ENCODE measurements at places on chromosomes 6 and 20.

- H3K4me3 ChIP-seq: no peak overlapping the region
- no peaks in the 10 kb centered on the region for H3K36me3 ChIP-seq
- H3K27ac ChIP-seq: no peak overlapping the region
- no peaks in the 10 kb centered on the region for H3K4me1 ChIP-seq
- no peaks in the 10 kb centered on the region for H3K27me3 ChIP-seq
These were observed 48.6 kb downstream of the RAB44 start for GRCh38 chr6:36746251-36746650.

DNA sequence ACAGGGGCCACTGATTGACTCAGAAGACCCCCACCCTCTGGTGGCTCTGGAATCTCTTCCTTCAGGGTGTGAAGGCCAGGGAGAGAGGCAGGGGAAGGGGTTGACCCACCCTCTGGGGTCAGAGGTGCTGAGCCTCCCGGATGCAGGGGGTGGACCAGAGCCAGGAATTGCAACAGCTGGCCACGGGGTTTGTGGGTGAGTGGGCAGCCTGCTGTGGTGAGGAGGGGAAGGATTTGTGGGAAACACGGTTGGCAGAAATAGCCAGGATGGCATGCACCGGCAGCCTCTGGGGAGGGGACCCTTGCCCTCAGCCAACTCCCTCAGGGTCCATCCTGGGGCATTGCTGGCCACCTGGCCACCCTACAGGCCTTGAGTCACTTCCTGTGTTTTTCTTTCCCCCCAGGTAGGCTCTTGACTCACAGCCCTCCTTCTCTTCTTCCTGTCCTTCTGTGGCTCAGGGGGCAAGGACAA, 92.8 kb downstream of the MRPL14 start:
- no peak for DNase-seq
- no peaks in the 10 kb centered on the region for H3K4me1 ChIP-seq
- H3K4me3 ChIP-seq: no peak overlapping the region
- H3K27me3 ChIP-seq: no peaks in the 10 kb centered on the region
- no peak overlapping the region for H3K27ac ChIP-seq

DNA sequence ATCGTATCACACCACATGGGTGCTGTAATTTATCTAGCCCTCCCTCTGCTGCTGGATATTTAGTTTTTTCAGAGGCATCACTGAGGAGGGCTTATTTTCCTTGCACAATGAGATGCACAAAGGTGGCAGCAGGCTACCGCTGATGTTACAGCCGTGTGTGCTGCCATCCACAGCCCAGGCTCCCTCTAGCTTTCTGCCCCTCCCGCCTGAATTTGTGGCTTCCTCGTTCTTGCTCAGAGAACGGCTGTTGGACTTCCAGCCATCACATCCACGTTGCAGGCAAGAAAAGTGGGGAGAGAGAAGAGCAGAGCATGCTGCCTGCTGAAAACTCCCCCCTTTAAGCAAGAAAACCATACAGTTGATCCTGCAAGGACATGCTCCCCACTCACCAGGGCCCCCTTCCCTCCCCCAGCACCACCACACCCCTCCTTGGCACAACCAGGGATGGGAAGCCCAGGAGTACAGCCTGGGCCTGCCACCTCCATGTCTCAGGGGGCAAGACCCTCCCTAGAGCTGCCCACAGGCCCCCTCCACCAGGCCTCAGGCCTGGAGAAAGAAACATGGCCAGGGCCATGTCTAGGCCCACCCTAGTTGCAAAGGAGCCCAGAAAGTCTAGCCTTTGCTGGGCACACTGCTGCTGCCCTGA, 102.6 kb downstream of the MRPL14 start:
- no peak overlapping the region for H3K4me3 ChIP-seq
- no peaks in the 10 kb centered on the region for H3K27me3 ChIP-seq
- DNase-seq: no peak
- no peak overlapping the region for H3K27ac ChIP-seq
- no peaks in the 10 kb centered on the region for H3K36me3 ChIP-seq

DNA sequence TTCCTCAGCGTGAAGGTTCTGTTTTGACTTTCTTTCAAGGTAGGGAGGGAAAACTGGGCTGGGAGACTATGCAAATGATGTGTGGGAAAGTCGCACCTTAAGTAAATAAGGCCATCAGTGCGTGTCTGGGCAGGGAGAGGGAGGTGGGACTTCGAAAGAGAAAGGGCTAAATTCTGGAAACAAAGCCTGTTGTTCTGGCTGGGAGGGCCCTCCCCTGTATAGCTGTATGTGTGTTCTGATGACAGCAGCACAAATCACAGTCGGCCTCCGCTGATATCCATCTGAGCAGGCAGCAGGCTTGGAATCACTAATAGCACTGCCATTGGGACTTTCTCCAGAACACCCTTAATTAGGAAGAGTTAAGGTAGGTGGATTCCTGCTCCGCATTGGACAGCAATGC, 19.2 kb downstream of the JAG1 start:
- no peak overlapping the region for H3K4me3 ChIP-seq
- no peak for DNase-seq
- no peak overlapping the region for H3K27ac ChIP-seq
- H3K27me3 ChIP-seq: no peaks in the 10 kb centered on the region
- peaks cover 30% of the 10 kb centered on the region for H3K4me1 ChIP-seq

DNA sequence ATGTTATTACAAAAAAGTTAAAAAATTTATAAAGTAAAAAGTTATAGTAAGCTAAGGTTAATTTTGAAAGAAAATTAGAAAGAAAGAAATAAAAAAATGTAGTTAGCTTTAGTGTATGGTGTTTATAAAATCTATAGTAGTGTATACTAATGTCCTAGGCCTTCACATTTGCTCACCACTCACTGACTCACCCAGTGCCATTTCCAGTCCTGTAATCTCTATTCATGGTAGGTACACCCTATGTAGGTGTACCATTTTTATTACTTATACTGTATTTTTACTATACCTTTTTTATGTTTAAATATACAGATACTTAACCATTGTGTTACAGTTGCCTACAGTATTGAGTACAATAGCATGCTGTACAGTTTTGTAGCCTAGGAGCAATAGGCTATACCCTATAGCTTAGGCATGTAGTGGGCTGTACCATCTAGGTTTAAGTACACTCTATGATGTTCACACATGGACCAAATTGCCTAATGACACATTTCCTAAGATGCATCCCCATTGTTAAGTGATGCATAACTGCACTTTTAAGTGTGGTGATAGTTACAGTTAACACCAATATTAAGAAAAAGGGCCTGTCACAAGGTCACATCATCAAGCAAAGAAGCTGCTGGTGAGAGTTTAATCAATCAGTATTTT, 8.0 kb downstream of the CD2AP start:
- DNase-seq: no peak
- no peak overlapping the region for H3K27ac ChIP-seq
- H3K4me3 ChIP-seq: no peak overlapping the region

DNA sequence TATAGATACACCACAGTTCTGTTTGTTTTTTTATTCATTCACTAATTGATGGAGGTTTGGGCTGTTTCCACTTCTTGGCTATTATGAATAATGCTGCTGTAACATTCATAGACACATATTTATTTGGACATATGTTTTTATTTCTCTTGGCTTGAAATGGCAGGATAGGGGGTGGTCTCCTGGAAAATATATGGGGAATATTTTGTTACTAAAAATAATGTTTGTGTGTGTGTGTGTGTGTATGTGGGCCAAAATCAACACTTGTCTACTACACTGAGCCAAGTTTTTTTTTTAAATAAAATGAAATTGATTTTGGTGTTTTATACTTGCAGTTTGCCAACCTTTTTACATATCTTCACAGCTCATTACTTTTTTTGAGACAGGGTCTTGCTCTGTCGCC, 264.4 kb upstream of the SULF2 start:
- DNase-seq: no peak
- H3K27ac ChIP-seq: no peak overlapping the region

DNA sequence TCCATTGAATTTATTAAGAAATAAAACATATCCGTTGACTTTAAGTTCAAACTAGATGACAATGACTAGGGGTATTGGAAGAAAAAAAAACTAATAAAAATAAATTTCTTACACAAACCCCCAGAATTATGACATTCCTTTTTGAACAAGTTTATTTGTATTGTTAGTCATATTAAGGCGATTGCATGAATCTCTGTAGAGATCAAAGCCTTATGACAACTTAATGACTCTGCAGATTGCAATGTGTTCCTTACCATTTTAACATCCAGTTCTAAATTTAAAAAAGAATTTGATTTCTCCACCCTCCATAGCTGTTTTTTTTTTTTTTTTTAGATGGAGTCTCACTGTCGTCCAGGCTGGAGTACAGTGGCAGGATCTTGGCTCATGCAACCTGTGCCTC, 189.8 kb upstream of the CEP162 start:
- no peak overlapping the region for H3K4me3 ChIP-seq
- no peaks in the 10 kb centered on the region for H3K36me3 ChIP-seq
- H3K27me3 ChIP-seq: no peaks in the 10 kb centered on the region
- no peak overlapping the region for H3K27ac ChIP-seq
- no peak for DNase-seq

- H3K36me3 ChIP-seq: peaks cover 2% of the 10 kb centered on the region
- no peak for DNase-seq
These were observed 39.7 kb downstream of the PREP start for GRCh38 chr6:105363100-105363754.

GRCh38 chr6:56657354-56657753, 14.7 kb upstream of the DST start:
- no peak overlapping the region for H3K4me3 ChIP-seq
- no peaks in the 10 kb centered on the region for H3K27me3 ChIP-seq
- no peak for DNase-seq
- peaks cover 5% of the 10 kb centered on the region for H3K4me1 ChIP-seq

DNA sequence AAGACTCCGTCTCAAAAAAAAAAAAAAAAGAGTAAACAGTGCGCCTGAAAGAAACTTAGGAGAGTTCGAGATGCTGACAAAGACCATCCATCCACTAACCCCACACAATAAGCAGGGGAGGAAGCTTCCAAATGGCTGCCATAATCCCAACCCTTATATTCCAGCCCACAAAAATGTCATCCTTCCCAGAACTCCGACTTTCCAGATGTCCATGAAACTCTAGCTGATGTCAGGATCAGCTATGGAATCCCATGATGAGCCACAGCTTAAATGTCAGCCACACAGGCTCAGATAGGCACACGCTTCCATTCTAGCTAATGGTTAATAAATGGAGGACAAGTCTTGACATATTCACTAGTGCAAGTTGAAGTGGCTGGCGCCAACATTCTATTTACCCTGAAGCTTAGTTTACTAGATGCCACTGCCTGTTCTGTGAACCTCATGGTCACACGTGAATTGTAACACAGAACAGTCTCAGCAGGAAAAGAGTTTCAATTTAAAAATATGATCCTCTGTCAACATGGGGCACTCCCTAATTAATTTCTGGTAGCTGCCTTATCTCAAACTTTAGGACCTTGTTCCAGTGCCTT, 75.5 kb downstream of the FOXF2 start:
- H3K4me1 ChIP-seq: peaks cover 15% of the 10 kb centered on the region
- DNase-seq: no peak
- no peak overlapping the region for H3K4me3 ChIP-seq
- no peaks in the 10 kb centered on the region for H3K36me3 ChIP-seq
- no peaks in the 10 kb centered on the region for H3K27me3 ChIP-seq
- H3K27ac ChIP-seq: no peak overlapping the region

GRCh38 chr6:10099529-10100140, 315.2 kb downstream of the TFAP2A start:
- H3K36me3 ChIP-seq: no peaks in the 10 kb centered on the region
- H3K27ac ChIP-seq: no peak overlapping the region
- H3K27me3 ChIP-seq: no peaks in the 10 kb centered on the region
- no peaks in the 10 kb centered on the region for H3K4me1 ChIP-seq

- no peak overlapping the region for H3K27ac ChIP-seq
- H3K4me1 ChIP-seq: no peaks in the 10 kb centered on the region
- H3K4me3 ChIP-seq: no peak overlapping the region
These were observed 56.3 kb upstream of the ENTPD6 start for GRCh38 chr20:25139029-25139705.

DNA sequence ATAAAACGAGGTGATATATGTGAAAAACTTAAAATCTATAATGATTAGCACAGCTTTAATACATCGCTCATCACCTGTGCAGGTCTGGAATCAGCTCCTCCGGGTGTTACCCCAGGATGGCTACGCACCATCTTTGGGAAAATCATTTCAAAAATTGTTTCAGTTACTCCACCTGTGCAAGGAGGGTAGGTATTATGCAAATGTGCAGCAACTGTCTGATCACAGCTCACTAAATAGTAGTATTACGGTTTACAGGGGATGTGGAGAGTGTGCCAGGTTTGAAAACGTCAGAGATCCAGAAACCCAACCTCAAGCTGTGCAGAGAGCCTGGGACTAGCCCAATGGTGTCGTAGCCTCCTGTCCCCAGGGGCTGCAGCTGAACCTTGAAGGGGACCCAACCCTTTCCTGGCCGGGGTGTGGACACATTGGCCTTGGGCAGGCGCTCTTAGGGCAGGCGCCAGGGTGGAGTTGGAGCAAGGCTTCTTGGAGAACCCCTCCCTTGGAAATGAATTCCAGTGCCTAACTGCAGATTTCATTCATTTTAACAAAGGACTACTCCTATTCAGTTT, 24.2 kb upstream of the SGK1 start:
- no peak for DNase-seq
- H3K4me1 ChIP-seq: no peaks in the 10 kb centered on the region
- H3K27ac ChIP-seq: no peak overlapping the region
- H3K36me3 ChIP-seq: no peaks in the 10 kb centered on the region
- H3K27me3 ChIP-seq: no peaks in the 10 kb centered on the region
- no peak overlapping the region for H3K4me3 ChIP-seq

DNA sequence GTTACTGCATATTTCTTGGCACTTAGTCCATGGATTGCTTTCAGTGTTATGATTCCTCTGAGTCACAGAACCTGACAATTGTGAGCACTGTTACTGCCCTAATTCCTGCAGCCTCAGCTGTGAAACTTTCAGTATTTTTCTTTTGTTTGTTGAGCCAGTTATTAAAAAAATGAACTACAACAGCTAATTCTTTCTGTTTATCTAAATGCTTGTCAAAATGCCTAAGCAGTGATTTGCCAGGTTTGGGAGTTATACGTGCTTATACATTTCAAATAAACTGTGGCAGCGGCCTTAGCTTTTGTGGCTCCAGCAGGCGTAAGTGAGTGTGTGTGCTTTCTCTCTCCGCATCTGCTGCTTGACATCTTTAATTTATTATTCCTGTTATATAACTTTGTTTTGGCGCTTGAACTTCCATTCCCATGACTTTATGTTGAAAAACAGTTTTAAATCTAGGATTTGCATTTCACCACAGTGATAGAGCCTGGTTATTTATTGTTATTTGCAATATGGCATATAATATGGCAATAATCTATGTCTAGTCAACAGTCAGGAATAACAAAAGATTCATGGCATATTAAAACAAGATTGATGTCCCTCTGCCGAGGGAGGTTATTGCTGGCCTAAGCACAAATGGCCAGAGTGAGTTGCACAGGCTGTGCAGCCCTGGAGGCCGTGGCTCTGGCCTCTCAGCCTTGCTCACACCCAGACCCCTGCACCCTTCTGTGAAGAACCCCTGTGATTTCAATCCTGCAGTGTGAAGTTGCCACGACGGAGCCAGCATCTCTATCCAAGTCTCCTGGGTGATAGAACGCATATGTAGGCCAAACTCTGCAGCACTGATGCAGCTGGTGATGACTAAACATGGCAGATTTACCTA, 303.4 kb downstream of the THBS2 start:
- no peak overlapping the region for H3K4me3 ChIP-seq
- no peaks in the 10 kb centered on the region for H3K27me3 ChIP-seq
- no peak overlapping the region for H3K27ac ChIP-seq
- no peaks in the 10 kb centered on the region for H3K4me1 ChIP-seq
- no peaks in the 10 kb centered on the region for H3K36me3 ChIP-seq
- no peak for DNase-seq

- no peak overlapping the region for H3K4me3 ChIP-seq
- no peak overlapping the region for H3K27ac ChIP-seq
- H3K4me1 ChIP-seq: peaks cover 18% of the 10 kb centered on the region
- no peak for DNase-seq
- H3K27me3 ChIP-seq: no peaks in the 10 kb centered on the region
These were observed 89.0 kb upstream of the AKIRIN2 start for GRCh38 chr6:87791029-87791428.

Measured in H1 (cell line).